SJCRH30 (cell line): ENCODE measurements at places on chromosomes 4 and X. TPM values are rescaled to one million over a fixed set of nuclear protein-coding genes. Genes with fewer than 3 reads are reported as not detected.
A peak's percentile ranks its signal among the peaks of the same experiment; 100 is the strongest.

The DMRTC1 gene
- not detected in 2 replicates for total RNA-seq

The C1GALT1C1 gene
- 22.9 and 23.3 TPM in 2 replicates for total RNA-seq

The PDHA1 gene
- total RNA-seq = 378 and 393 TPM in 2 replicates

The SPANXC gene
- total RNA-seq = not detected in 2 replicates

The EXOC1L gene
- total RNA-seq = not detected in 2 replicates

The GRPEL1 gene
- total RNA-seq = 78.9 and 79.9 TPM in 2 replicates

The TMEM156 gene
- not detected in 2 replicates for total RNA-seq

The BTC gene
- total RNA-seq = 0.26 and 0.30 TPM in 2 replicates

GRCh38 chrX:136588036-136588435 is 56.0 kb downstream of the VGLL1 start:
- H3K27ac ChIP-seq = no peak overlapping the region
- no peak for DNase-seq
- no peaks in the 10 kb centered on the region for H3K4me1 ChIP-seq
- no peak overlapping the region for H3K4me3 ChIP-seq
- no peaks in the 10 kb centered on the region for H3K27me3 ChIP-seq

DNA sequence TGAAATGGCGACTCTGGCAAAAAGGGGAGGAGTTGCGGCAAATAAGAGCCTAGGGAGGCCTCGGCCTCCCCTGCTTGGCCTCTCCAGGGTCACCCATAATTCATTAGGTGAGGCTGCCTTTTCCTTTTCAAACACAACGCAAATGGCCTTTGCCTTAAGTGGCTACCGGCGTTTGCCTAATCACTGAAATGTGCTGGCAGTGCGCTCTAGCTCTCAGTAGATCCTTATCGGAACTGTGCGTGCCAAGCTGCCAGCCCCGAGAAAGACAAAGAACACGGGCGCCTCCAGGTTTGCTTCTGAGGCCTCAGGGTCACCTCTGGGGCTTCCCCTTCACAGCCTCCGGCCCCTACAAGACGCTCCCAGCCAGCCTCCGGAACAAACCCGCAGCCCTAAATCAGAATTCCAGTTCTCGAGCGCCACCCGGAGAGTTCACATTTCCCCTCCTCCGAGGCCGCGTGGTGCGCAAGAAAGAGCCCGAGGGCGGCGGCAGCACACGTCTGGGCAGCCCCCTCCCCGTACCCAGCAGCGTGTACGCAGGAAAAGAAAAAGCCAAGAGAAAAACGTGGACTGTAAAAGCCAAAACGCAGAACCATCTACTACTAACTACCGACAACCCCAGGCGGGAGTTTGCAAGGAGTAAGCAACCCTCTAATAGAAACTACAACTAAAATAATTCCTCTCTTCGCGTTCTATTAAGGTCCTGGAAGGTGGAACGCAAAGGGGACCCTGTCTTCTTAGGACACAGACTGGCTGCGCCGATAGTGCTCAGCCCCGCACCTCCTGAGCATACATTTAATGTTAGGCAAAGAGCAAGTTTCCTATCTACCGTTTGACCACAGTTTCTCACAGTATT is 76.5 kb upstream of the BCOR start:
- H3K4me1 ChIP-seq = 0 out of 2 replicates have a peak, but pooled peaks cover 6% of the 10 kb centered on the region
- no peaks in the 10 kb centered on the region for H3K27me3 ChIP-seq
- peak overlapping the region; percentile 85 for H3K4me3 ChIP-seq
- peak overlapping the region; percentile 99 for H3K27ac ChIP-seq

GRCh38 chr4:176538217-176538925 is 218.6 kb downstream of the SPCS3 start:
- peaks cover 15% of the 10 kb centered on the region for H3K4me1 ChIP-seq
- H3K4me3 ChIP-seq = no peak overlapping the region
- DNase-seq = no peak
- no peaks in the 10 kb centered on the region for H3K27me3 ChIP-seq

GRCh38 chr4:4430492-4431195 is 43.7 kb downstream of the NSG1 start:
- no peak overlapping the region for H3K27ac ChIP-seq
- peaks cover 2% of the 10 kb centered on the region; the same call in 1 of the 2 replicates for H3K36me3 ChIP-seq
- no peaks in the 10 kb centered on the region for H3K27me3 ChIP-seq

DNA sequence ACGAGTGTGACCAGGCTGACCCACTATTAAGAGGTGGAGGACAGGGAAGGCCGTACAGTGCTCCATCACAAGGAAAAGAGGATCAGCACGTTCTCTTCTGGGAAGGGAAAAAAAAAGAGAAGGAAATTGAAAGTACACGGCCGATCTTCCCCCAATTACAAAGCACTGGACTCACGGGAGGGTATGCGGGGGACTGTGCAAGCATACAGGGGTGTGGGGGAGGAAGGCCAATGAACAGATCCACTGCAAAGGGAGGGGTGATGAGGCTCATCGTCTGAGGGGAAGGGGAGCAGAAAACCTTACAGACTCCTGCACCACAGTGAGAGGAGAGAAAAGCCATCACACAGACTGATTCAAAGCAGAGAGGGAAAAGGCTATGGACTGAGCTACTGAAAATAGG is 1.1 kb downstream of the ELK1 start:
- H3K4me1 ChIP-seq = no peaks in the 10 kb centered on the region
- H3K27ac ChIP-seq = no peak overlapping the region
- H3K27me3 ChIP-seq = no peaks in the 10 kb centered on the region
- DNase-seq = no peak
- no peaks in the 10 kb centered on the region for H3K36me3 ChIP-seq

- peaks cover 4% of the 10 kb centered on the region; the same call in 1 of the 2 replicates for H3K27me3 ChIP-seq
- no peak for DNase-seq
- H3K4me3 ChIP-seq = no peak overlapping the region
- H3K36me3 ChIP-seq = no peaks in the 10 kb centered on the region
- H3K27ac ChIP-seq = no peak overlapping the region
Observed at GRCh38 chr4:77349364-77349763, 192.4 kb downstream of the CCNG2 start.

- H3K4me3 ChIP-seq = no peak overlapping the region
- H3K4me1 ChIP-seq = no peaks in the 10 kb centered on the region
- H3K36me3 ChIP-seq = no peaks in the 10 kb centered on the region
- no peak overlapping the region for H3K27ac ChIP-seq
- DNase-seq = no peak
Observed at GRCh38 chr4:42917296-42917695, 24.8 kb downstream of the GRXCR1 start.

GRCh38 chr4:41719417-41719816 is 29.1 kb downstream of the PHOX2B start:
- no peaks in the 10 kb centered on the region for H3K27me3 ChIP-seq
- H3K4me3 ChIP-seq = no peak overlapping the region
- H3K27ac ChIP-seq = no peak overlapping the region
- no peak for DNase-seq
- H3K4me1 ChIP-seq = 0 out of 2 replicates have a peak, but pooled peaks cover 3% of the 10 kb centered on the region

DNA sequence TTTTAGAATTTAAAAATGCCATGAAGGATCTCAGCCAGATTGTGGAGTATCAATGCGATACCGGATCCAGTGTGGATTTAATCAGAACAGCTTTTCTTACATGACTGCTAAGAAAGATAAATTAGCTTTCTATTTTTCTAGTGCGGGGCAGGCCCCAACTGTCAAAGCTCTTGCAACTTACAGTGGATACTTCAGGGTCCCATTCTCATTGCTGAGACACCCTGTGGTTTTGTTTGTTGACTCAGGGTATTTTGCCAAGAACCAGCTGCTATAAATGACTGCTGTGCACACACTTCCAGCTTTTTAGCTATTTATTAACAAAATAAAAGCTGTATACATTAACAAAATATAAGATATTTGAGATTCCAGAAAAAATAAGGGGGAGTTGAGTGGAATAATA is 166.4 kb downstream of the DCLK2 start:
- no peaks in the 10 kb centered on the region for H3K27me3 ChIP-seq
- H3K27ac ChIP-seq = no peak overlapping the region
- H3K4me3 ChIP-seq = no peak overlapping the region
- H3K4me1 ChIP-seq = peaks cover 6% of the 10 kb centered on the region
- DNase-seq = peak; percentile 59

- peak overlapping the region; percentile 97 for H3K27ac ChIP-seq
- no peak for DNase-seq
- peaks cover 42% of the 10 kb centered on the region for H3K36me3 ChIP-seq
Observed at GRCh38 chr4:77158487-77158861, 1.5 kb downstream of the CCNG2 start.

GRCh38 chrX:11787564-11787963 is 29.5 kb downstream of the MSL3 start:
- DNase-seq = peak; percentile 83
- H3K4me1 ChIP-seq = no peaks in the 10 kb centered on the region
- H3K27ac ChIP-seq = no peak overlapping the region
- H3K36me3 ChIP-seq = no peaks in the 10 kb centered on the region

GRCh38 chrX:108018656-108019381 is 26.0 kb upstream of the VSIG1 start:
- H3K36me3 ChIP-seq = no peaks in the 10 kb centered on the region
- no peak overlapping the region for H3K27ac ChIP-seq
- no peaks in the 10 kb centered on the region for H3K27me3 ChIP-seq
- no peak for DNase-seq
- H3K4me1 ChIP-seq = no peaks in the 10 kb centered on the region
- H3K4me3 ChIP-seq = no peak overlapping the region

GRCh38 chrX:54695231-54695630 is 102.8 kb downstream of the ITIH6 start:
- H3K27ac ChIP-seq = no peak overlapping the region
- no peak for DNase-seq
- H3K36me3 ChIP-seq = no peaks in the 10 kb centered on the region
- no peaks in the 10 kb centered on the region for H3K4me1 ChIP-seq

- no peak overlapping the region for H3K4me3 ChIP-seq
- H3K27ac ChIP-seq = no peak overlapping the region
- no peaks in the 10 kb centered on the region for H3K4me1 ChIP-seq
Observed at GRCh38 chr4:62822306-62822705, 1586.9 kb downstream of the TECRL start.

GRCh38 chr4:153538487-153539357 is 72.6 kb downstream of the TMEM131L start:
- H3K4me1 ChIP-seq = peaks cover 74% of the 10 kb centered on the region
- peak overlapping the region; percentile 100 for H3K27ac ChIP-seq
- peak; percentile 94 for DNase-seq
- H3K4me3 ChIP-seq = peak overlapping the region; percentile 47

- DNase-seq = no peak
- peak overlapping the region; percentile 34 for H3K4me3 ChIP-seq
- no peak overlapping the region for H3K27ac ChIP-seq
- H3K36me3 ChIP-seq = no peaks in the 10 kb centered on the region
Observed at GRCh38 chr4:3389233-3390215, 52.2 kb upstream of the HGFAC start.

GRCh38 chr4:154478128-154478527 is 13.5 kb downstream of the DCHS2 start:
- no peak overlapping the region for H3K27ac ChIP-seq
- H3K27me3 ChIP-seq = no peaks in the 10 kb centered on the region
- H3K36me3 ChIP-seq = no peaks in the 10 kb centered on the region

- H3K27me3 ChIP-seq = no peaks in the 10 kb centered on the region
- H3K4me1 ChIP-seq = no peaks in the 10 kb centered on the region
- no peak for DNase-seq
- no peak overlapping the region for H3K27ac ChIP-seq
Observed at GRCh38 chr4:101464596-101464995, 117.3 kb upstream of the PPP3CA start.

DNA sequence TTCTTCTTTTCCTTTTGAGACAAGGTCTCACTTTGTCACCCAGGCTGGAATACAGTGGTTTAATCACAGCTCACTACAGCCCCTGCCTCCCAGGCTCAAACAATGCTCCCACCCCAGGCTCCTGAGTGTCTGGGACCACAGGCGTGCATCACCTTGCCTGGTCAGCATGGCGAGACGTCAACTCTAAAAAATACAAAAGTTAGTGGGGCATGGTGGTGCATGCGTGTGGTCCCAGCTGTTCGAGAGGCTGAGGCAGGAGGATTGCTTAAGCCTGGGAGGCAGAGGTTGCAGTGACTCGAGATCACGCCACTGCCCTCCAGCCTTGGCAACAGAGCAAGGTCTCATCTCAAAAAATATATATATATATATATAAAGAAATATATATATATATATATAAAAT is 242.4 kb downstream of the SHOX start:
- no peaks in the 10 kb centered on the region for H3K27me3 ChIP-seq
- H3K27ac ChIP-seq = no peak overlapping the region
- no peak overlapping the region for H3K4me3 ChIP-seq

- no peak overlapping the region for H3K27ac ChIP-seq
- DNase-seq = no peak
- H3K27me3 ChIP-seq = no peaks in the 10 kb centered on the region
- H3K4me1 ChIP-seq = no peaks in the 10 kb centered on the region; the same call in 1 of the 2 replicates
- no peaks in the 10 kb centered on the region for H3K36me3 ChIP-seq
- no peak overlapping the region for H3K4me3 ChIP-seq
Observed at GRCh38 chr4:7264694-7265093, 72.4 kb downstream of the SORCS2 start.

DNA sequence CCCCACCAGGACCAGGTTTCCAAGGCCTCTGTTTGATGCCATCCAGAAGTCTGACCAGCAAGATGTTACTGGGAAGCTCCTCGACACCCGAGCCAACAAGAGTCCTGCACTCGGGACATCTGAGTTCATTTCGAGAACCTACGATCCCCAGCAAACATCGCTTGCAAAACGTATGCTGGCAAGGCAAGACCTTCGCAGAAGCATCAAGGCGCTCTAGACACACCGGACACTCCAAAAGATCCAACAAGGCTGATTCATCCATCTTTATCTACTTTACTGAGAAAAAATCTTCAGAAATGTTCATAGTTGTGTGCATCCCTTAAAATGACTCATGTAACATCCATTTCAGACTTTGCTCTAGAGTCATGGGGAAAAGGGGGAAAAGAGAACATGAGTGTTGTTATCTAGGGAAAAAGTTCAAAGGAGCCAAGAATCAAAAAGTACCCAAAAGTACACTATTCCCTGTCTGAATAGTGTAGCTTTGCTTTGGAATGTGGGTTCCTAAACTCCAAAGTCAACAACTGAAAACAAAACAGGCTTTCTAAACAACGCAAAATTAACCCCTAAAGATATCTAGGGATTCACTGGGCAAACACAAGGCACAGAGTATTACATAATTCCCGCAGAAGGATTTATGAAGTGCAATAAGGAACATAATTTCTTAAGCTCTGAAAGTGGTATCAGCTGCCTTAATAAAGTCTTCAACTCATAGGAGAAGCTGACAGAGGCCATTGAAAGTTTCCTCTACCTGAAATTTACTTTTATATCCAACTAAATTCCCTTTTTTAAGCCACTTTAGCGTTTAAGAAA is 1.6 kb downstream of the SH3RF1 start:
- H3K27ac ChIP-seq = peak overlapping the region; percentile 71; the same call in 1 of the 2 replicates
- no peaks in the 10 kb centered on the region for H3K27me3 ChIP-seq
- peaks cover 3% of the 10 kb centered on the region; the same call in 1 of the 2 replicates for H3K36me3 ChIP-seq
- DNase-seq = peak; percentile 7
- H3K4me1 ChIP-seq = no peaks in the 10 kb centered on the region; the same call in 1 of the 2 replicates
- H3K4me3 ChIP-seq = peak overlapping the region; percentile 92

DNA sequence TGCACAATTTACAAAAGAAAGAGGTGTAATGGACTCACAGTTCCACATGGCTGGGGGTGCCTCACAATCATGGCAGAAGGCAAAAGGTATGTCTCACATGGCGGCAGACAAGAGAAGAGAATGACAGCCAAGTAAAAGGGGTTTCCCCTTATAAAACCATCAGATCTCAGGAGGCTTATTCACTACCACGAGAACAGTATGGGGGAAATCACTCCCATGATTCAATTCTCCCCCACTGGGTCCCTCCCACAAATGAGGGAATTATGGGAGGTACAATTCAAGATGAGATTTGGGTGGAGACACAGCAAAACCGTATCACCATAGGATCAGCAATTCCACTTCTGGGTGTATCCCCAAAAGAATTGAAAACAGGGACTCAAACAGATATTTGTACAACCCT is 97.5 kb upstream of the STX18 start:
- no peaks in the 10 kb centered on the region for H3K36me3 ChIP-seq
- no peak overlapping the region for H3K4me3 ChIP-seq
- DNase-seq = no peak
- H3K27ac ChIP-seq = no peak overlapping the region
- no peaks in the 10 kb centered on the region for H3K4me1 ChIP-seq
- no peaks in the 10 kb centered on the region for H3K27me3 ChIP-seq
